ENCODE measurements at places on chromosomes 6 and 20.

- no peak for DNase-seq
These were observed 87.9 kb downstream of the MMS22L start for GRCh38 chr6:97195117-97195516.

GRCh38 chr20:64226686-64227580, 28.6 kb upstream of the PCMTD2 start:
- DNase-seq = no peak

DNA sequence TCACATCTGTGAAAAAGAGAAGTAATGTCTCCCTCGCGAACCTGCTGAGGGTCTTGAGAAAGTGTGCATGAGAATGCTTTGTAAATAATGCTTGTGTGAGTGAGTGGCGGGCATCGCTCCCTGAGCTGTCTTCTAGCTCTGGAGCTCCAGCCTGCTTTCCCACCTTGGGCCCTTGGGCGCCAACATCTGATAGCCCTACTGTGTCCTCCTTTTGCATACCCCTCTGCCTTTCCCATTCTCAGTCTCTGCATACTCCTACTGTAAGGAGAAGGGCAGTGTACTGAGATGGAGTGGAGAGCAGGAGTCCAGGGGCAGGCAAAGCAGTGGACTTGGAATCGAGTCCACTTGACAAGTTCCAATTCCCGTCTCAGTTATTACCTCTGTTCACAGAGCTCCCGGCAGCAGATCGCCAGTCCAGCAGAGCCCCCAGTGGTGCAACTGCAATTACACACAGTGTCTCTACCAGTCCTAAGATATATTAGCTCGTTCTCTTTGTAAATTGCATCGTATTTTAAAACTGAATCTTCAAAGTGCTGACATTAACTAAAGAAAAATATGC, 847 bp upstream of the NCR2 start:
- no peak for DNase-seq

DNA sequence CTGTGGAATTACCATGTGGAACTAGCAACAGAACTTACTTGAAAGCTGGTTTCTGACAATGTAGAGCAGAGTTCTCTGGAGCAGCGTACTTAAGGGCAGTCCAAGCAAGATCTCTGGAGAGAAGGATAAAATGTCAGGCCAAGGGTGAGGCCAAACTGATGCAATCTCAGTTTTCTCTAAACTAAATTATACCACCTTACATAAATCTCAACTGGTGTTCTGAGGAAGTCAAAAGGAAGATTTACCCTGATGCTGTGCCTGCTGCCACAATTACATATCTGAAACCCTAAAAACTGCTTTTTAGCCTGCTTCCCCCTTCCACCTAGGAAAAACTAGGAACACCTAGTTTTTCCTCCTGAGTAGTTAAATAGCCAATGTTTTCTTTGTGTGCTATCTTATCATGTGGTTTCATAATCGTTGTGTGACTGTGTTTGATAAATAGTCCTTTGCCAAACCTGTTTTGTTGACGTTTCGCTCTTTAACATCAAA, 28.1 kb downstream of the NCOA7 start:
- no peak for DNase-seq

DNA sequence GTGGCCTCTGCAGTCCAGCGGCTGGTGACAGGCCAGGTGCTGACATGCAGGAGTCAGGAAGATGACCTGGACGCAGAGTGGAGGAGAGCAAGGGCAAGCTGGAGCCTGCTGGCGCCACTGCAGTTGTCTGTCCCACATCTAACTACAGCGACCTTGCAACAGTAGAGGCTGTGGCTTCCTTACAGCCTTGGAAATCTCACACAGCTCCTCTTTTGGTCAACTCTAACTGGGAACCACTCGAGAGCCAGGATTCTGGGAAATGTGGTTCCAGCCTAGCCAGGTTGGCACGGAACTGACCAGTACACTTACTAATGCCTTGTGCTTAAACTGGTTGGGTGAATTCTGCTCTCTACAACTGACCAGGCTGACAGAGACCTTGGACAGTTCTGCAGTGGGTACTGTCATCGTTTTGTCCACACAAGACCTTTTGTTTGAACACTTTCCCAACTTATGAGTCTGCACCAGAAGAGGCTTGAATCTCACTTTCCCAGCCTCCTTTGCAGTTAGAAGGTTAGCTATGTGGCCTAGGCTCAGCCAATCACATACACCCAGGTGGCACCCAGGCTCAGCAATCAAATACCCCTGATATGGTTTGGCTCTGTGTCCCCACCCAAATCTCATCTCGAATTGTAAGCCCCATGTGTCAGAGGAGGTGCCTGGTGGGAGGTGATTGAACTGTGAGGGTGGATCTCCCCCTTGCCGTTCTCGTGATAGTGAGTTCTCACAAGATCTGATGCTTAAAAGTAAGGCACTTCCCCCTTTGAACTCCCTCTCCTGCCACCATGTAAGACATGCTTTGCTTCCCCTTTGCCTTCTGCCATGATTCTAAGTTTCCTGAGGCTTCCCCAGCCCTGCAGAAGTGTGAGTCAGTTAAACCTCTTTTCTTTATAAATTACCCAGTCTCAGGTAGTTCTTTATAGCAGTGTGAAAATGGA, 153.5 kb downstream of the ZMYND8 start:
- DNase-seq = no peak

DNA sequence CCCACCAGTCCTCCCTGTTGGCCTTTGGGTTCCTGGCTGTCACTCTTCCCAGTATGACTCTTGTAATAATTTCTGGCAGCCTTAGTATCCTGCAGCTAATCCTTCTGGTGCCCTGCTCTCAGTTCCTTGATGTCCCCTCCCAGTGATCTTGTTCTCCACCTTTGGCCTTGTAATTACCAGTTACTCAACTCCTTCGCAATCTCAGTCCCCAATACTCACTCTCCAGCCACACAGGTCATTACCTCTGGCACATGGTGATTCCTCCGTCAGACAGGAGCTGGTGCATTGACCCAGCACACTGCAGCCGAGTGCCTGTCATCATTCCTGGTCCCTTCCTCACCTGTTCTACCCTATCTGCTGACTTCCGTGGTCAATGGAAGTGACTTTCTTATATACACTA, 101.4 kb downstream of the FAM120B start:
- DNase-seq = no peak

DNA sequence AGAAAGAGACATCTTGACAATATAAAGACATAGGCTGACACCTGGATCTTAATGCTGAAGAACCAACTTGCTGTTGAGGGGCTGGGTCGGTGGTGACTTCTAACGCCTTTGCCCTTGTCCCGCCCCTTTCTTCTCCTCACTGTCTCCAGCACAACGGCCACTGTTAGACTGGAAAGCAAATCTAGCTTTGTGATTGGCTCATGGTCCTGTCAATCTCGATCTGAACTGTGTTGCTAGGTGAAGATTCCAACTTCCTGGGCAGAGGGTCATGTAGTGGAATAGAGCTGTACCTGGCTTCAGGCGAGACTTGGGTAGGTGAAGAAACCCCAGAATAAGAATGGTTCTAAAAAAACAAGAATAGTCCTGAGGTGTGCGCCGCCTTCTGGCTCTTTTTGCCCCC, at the start of gene PGK2:
PGK2 (minus strand) TSS at position 110 of the 400 bp plus-strand sequence; CDS start at position 12, 98 bp downstream.
- DNase-seq = no peak

GRCh38 chr6:32371229-32371628, 474 bp downstream of the TSBP1 start:
- no peak for DNase-seq

DNA sequence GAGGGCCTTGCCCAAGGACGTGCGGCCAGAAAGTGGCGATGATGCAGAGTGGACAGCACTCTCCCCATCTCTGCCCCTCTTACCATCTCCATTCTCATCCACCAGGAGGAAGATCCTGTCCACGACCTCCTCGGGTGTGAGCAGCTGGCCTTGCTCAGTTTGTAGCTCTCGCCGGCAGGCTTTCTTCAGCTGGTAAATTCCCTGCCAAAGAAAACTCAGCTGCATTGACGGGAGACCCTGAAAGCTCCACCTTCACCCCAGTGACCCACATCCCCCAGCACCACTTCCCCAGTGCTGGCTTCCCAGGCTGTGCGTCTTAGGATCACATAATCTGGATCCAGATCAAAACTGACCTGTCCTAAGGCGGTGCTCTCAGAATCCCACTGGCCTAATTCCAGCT, 9.2 kb downstream of the GUCA1B start:
- DNase-seq = no peak
